ENCODE measurements at places on chromosomes 1 and 21. TPM values are rescaled to one million over a fixed set of nuclear protein-coding genes. Genes with fewer than 3 reads are reported as not detected.

DNA sequence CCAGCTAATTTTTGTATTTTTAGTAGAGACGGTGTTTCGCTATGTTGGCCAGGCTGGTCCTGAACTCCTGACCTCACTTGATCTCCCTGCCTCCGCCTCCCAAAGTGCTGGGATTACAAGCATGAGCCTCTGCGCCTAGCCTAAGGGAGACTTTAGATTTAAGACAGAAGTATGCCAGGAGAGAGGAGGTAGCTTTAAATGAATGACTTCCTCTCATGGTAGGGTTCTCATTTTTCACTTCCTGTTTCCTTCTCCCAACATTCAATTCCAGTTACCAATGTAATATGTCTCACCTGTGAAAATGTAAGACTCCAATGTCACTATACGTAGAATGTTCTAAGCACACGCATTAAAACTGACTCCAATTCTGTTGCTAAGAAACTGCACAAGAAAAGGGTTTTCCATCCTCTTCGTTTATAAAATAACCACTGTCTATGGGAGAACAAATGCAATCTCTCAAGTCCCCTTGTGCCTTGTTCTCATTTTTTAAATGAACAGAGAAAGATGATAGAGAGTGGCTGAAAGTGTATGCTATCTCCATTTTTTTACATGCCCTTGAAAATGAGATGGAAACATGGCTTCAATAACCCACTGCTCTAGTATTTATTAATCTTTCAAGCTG lies 140.0 kb downstream of the SLC45A1 start:
- DNase-seq = no peak

- peak; percentile 22 for DNase-seq
These were observed 477.2 kb downstream of the BRINP3 start for GRCh38 chr1:190000365-190000872.

GRCh38 chr1:93851327-93851712 lies 27.7 kb downstream of the DNTTIP2 start:
- no peak for DNase-seq

- DNase-seq = no peak
These were observed 80.1 kb upstream of the PDC start for GRCh38 chr1:186541003-186541402.

DNA sequence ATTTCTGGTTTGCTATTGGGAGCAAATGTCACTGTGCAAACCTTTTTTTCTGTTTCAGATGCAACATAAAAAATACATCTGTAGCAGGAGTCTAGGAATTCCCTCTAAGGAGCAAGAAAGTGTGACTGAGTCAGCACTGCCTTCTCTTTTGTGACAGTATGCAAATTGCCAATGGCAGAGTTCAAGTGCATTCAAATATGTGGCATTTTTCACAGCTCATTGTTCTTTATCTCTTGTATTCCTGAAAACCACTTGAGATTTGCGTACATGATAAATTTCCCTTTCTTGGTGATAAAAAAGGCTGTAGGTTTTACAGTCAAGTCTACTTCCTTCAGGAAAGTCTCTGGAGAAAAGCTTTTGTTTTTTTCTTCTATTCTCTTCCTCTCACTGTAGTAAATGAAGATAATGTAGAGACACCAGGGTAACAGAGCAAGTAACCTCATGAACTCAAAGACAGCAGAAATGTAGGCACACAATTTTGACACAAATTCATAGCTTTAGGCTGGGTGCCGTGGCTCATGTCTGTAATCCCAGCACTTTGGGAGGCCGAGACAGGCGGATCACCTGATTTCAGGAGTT lies 129.7 kb upstream of the L1TD1 start:
- DNase-seq = no peak

GRCh38 chr1:112720800-112721199 lies 5.7 kb upstream of the PPM1J start:
- DNase-seq = no peak

- no peak for DNase-seq
These were observed 139.0 kb downstream of the HS2ST1 start for GRCh38 chr1:87053446-87053845.

DNA sequence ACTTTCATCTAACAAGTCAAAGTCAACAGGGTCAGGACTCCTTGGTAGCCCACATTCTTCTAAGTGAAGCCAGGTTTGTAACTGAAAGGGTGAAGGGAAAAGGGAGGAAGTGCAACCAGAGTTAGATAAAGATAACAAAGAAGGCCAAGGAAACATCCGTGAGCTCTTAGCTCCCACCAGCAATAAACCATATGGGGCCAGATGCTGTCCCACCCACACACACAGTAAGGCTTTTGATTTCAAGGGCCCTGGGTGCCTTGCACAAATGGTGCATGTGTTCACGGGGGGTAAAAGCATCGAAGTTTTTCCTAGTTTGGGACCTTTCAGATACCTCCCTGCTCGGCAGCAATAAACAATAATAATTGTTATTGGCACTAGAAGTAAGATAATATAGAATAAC lies 5.1 kb upstream of the TIAM1 start:
- no peak for DNase-seq

- no peak for DNase-seq
These were observed 60.1 kb upstream of the FAM89A start for GRCh38 chr1:231099996-231100767.

- DNase-seq = no peak
These were observed 883.4 kb upstream of the B3GALT2 start for GRCh38 chr1:194069831-194070218.

GRCh38 chr1:202569393-202570322 lies 140.6 kb downstream of the SYT2 start:
- DNase-seq = no peak

Gene TGFB2
- total RNA-seq = 50.4 TPM

Gene SHISAL2A
- total RNA-seq = 0.15 TPM

Gene PANK4
- 18.0 TPM for total RNA-seq

Gene WLS
- 47.3 TPM for total RNA-seq

Gene AGMAT
- 2.6 TPM for total RNA-seq
